Suppressor macrophage (primary cell): ENCODE measurements at places on chromosomes 1 and 21.

- no peak for DNase-seq
These were observed 25.7 kb upstream of the EPHA8 start for GRCh38 chr1:22537441-22538139.

DNA sequence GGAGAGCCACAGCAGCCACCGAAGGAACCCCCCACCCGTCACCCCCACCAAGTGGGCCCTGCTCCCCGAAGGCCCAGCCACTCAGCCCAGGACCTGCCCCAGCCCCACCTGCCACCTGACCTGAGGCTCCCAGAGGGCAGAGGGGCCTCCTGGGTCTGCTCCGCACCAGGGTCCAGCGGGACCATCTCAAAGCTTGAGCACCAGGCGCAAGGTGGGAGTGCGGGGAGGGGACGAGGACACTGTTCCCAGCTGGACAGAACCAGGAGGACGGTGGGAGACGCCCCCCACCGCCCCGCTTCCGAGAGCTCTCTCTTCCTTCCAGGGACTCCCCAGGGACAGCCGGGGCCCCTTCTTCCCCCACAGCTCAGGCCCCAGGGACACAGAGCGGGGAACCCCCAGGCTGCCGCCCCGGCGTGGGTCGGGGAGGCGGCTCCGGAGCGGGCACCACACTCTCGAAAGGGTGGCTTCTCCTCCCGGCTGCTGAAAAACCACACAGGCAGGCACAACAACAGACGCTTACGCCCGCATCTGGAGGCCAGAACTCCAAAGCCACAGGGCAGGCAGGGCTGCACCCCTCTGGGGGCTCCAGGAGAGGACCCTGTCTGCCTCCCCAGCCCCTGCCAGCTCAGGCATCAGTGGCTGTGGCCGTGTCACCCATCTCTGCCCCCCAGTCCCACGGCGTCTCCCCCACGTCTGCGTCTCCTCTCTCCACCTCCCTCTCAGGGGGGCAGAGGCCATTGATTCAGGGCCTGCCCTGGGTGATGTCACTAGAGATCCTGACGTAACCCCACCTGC lies 1.9 kb upstream of the TTLL10 start:
- DNase-seq: no peak

DNA sequence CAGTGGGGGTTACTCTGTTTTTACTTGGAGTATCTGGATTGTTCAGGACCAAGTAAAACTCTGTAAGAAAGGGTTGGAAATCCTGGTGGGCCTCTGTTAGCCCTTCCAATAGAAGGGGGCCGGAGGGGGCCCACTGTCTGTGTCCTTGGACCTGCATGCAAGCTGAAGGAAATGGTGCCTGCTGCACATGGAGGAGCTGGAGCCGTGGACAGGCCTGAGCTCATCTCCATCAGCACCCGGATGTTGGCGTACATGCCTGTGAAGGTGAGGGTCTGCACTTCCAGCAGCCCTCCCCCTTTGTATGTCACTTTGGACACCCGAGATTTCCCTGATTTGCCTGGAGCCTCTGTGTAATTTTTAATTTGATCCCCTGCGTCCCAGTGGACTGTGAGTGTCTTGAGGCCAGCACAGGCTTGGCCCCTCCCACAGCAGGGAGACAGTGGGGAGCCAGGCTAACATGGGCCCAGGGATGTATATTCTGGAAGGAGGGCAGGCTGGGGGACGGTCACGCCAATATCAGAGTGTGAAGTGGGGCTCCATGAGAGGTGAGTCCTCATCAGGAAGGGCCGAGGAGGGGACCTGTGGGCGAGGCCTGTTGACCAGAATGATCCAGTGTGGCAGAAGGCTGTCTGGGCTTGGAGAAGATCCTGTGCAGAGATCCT lies 16.8 kb downstream of the GALNT2 start:
- DNase-seq: no peak

DNA sequence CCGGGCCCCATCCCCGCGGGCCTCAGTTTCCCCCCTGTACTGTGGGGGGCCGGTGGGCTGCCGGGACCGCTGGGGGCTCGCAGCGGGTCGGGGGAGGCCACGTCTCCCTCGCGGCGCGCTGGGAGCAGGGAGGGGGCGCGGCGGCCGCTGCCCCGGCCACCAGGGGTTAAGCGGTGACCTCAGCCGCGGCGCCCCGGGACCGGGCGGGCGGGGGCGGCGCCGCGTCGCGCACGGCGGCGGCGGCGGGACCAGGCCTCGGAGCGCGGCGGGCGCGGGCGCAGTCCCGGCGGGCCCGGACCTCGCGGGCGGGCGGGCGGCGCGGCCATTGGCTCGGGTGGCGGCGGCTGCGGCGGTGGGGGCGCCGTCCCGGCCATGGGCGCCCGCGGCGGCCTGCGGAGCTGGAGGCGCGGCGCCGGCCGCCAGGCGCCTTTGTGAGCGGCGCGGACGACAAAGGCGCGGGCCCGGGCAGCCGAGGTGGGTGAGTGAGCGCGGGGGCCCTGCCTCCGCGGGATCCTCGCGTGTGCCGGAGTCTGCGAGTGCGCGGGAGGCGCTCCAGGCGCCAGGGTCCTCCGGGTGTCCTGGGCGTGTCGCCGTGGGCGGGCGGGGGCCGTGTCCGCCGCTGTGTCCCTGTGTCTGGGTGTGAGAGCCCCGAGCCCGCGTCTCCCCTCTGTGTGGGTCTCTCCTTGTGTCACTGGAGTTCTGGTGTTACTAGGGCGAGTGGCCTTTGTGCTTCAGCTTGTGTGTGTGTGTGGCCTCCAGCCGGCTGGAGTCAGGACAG lies at the start of gene ARHGEF10L:
TSS of gene ARHGEF10L (plus strand) at position 222 of the 778 bp plus-strand sequence. CDS start 40,898 bp downstream, outside the sequence.
- DNase-seq: peak; percentile 77

- DNase-seq: peak; percentile 18
These were observed 27.8 kb upstream of the ZNF281 start for GRCh38 chr1:200437556-200438203.

- no peak for DNase-seq
These were observed 25.0 kb downstream of the GORAB start for GRCh38 chr1:170556917-170557316.

- DNase-seq: no peak
These were observed 28.1 kb downstream of the TNFRSF8 start for GRCh38 chr1:12091191-12091590.

DNA sequence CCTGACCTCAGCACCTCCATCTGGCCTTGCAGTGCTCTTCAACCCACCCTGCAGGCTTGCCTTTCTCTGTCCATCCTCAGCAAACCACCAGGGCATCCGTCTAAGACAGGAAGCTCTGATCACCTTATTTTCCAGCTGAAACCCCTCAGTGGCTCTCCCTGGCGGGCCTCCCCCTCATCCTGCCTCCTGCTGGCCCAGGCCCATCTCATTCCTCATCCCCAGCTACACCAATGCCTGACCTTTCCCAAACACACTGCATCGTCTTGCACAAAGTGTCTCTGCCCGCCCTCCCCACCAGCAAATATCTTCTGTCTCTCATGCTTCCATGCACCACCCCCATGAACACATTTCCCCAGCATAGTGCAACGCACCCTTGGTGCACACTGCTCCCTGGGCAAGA lies 205.0 kb downstream of the TOMM20 start:
- DNase-seq: no peak

GRCh38 chr1:67749263-67749843 lies 64.4 kb downstream of the GADD45A start:
- no peak for DNase-seq
